Frontal cortex (tissue), 4 donors: ENCODE measurements at places on chromosomes 1 and 21.
A peak's percentile ranks its signal among the peaks of the same experiment; 100 is the strongest.

GRCh38 chr1:171252482-171252881 is 4.2 kb downstream of the FMO1 start:
- no peak for DNase-seq

DNA sequence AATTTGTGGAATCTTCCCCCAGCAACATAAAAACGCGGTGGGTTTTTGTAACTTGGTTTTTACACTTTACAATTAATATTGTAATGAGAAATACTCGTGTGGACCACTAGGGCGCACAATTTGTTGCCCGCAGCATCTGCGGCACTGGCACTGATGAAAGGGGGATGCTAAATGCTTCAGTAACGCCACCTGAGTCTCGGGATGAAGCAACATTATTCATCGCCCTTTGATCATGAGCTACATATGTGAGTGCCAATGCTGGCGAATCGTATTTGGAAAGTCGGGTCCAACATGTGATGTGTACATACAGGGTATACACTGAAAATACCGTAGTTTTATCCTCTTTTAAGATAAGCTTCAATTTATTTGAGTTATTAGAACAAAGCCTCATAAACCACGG is 34.2 kb upstream of the COX20 start:
- DNase-seq: peak; percentile 63

- DNase-seq: no peak
These were observed 390.0 kb downstream of the DISC1 start for GRCh38 chr1:232016616-232017015.

DNA sequence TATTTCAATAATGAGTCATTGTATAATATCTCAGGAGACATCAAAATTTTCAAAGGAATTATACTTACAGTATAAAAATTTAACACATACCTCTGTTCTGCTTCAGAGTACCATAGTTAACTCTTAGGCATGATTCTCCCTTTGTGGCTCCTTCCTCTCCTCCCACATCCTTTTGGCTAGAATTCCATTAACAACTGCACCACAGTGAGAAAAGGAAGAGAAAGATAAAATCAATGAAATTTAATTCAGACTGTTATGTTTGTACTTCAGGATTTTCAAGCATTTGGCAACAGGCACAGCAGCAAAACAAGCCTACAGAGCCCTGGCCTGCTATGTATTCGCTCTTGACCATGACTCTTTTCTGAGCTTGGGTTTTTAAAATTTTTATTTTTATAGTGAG is 57.2 kb upstream of the SGIP1 start:
- DNase-seq: no peak

GRCh38 chr1:205275133-205275532 is 46.4 kb downstream of the NUAK2 start:
- DNase-seq: no peak

- no peak for DNase-seq
These were observed 11.0 kb downstream of the BRINP2 start for GRCh38 chr1:177181631-177182291.

- no peak for DNase-seq
These were observed 2.2 kb upstream of the SSBP3 start for GRCh38 chr1:54408147-54409066.

GRCh38 chr1:222124602-222125001 is 382.7 kb upstream of the DUSP10 start:
- DNase-seq: no peak

DNA sequence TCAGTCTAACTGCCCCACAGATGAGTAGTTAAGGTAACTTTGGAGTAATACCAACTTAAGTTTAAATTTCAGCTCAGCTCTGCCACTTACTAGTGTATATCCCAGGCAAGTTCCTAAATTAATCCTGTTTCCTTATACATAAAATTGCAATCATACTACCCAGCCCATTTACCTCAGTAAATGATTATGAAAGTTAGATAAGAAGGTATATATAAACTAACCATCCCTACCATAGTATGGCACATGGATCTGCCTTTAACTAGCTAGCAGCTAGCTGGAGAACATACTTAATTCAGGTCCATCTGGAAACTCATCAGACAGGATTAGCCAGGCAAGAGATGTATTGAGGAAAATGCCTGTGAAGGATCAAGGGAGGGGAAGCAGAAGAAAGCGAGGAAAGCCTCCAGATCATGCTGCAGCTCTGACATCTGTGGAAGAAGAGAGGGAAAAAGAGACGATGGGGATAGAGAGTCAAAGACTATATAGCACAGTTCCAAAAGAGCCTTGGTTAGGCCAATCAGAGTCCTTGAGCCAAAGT is 8.0 kb upstream of the JAK1 start:
- DNase-seq: no peak

GRCh38 chr1:9316080-9316444 is 23.4 kb downstream of the SPSB1 start:
- DNase-seq: no peak

DNA sequence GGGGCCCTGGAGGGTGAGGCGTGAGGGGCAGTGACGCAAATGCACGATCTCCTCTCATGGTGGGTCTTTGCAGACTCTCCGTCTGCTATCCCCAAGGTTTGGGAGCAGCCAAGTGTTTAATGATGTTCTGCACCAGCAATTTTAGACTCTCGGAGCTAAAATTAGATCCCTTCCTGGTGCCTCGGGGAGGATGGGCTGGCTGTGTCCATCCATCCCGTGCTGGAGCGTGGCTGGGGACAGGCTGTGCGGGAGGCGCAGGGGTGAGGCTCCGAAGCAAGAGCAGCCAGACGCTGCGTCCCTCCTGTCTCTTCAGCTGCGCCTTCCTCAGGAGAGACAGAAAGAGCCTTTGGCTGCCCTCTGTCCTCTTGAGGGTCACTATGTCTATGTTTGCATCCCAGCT is 387.6 kb downstream of the CAMTA1 start:
- no peak for DNase-seq

- no peak for DNase-seq
These were observed 69.1 kb downstream of the RUSC1 start for GRCh38 chr1:155389826-155390225.

DNA sequence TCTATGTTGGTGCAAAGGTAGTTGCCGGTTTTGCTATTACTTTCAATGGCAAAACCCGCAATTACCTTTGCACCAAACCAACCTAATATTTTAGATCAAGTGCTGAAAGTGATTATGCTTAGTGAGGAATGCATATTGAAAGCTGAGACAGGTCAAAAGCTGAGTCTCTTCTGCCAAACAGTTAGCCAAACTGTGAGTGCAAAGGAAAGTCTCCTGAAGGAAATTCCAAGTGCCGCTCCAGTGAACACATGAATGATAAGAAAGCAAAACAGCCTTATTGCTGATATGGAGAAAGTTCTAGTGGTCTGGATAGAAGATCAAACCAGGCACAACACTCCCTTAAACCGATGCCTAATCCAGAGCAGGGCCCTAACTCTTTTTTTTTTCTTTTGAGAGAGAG is 83.1 kb upstream of the ERRFI1 start:
- no peak for DNase-seq

- no peak for DNase-seq
These were observed 318.7 kb upstream of the ST6GALNAC5 start for GRCh38 chr1:76548513-76549100.

- DNase-seq: peak; percentile 25
These were observed 42.1 kb downstream of the LRRC8B start for GRCh38 chr1:89566761-89567174.

DNA sequence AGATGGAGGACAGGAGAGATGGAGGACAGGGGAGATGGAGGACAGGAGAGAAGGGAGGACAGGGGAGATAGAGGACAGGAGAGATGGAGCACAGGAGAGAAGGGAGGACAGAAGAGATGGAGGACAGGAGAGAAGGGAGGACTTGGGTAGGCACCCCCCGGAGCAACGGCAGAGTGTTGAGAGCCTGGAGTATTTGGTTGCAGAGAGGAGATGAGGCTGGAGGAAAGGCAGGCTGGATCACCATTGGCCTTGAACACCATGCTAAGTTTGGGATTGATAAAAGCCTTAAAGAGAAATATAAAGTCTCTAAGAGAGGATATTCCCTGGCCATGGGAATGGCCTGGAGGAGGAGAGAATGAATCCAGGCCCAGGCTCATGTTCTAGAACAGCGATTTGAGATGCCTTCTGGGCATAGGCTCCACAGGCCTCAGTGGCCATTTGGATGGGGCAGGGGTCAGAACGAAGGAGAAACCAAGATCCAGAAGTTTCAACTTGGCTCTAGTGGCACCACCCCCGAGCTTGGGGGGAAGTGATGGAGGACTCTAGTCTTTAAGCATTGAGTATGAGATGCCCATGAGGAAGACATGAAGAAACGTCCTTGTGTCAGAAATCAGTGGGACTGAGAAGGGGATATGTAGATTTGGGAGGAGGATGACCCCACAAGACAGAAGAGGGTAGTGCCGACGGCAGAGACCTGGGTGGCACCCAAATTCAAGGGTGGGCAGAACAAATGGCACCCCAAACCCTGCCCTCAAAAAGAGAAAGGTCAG is 47.9 kb upstream of the EDN2 start:
- no peak for DNase-seq

DNA sequence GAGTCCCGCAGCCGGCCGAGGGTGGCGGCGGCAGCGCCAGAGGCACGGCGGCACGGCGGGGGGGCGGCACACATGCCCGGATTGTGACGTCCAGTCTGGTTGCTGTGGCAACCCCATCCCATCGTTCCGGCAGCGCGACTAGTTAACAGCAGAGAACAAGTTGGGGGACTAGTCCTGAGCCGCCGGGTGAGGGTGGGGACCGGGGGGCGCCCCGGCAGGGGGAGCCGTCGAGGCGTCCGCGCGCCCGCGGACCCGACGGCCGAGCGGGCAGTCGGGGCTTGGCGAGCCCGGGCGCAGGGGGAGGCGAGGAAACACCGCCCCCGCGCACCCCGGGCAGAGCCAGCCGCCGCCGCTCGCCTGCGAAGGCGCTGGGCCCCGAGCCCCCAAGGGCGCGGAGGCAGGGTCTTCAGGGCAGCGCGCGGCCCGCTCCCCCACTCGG is at the start of gene CHD5:
TSS of gene CHD5 (minus strand) at position 54 of the 439 bp plus-strand sequence. CDS start 298 bp downstream, outside the sequence.
- DNase-seq: peak; percentile 43

DNA sequence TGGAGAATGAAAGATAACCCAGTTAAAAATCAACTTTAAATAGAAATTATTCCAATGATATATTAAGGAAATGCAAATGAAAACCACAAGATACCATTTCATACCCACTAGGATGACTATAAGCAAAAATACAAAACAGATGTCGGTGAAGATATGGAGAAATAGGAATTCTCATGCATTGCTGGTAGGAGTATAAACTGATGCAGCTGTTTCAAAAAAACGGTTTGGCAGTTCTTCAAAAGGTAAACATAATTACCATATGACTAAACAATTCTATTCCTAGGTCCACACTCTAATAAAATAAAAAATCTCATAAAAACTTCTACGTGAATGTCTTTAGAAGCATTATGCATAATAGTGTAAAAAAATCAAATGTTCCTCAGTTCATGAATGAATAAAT is 763.3 kb upstream of the BRINP3 start:
- no peak for DNase-seq

DNA sequence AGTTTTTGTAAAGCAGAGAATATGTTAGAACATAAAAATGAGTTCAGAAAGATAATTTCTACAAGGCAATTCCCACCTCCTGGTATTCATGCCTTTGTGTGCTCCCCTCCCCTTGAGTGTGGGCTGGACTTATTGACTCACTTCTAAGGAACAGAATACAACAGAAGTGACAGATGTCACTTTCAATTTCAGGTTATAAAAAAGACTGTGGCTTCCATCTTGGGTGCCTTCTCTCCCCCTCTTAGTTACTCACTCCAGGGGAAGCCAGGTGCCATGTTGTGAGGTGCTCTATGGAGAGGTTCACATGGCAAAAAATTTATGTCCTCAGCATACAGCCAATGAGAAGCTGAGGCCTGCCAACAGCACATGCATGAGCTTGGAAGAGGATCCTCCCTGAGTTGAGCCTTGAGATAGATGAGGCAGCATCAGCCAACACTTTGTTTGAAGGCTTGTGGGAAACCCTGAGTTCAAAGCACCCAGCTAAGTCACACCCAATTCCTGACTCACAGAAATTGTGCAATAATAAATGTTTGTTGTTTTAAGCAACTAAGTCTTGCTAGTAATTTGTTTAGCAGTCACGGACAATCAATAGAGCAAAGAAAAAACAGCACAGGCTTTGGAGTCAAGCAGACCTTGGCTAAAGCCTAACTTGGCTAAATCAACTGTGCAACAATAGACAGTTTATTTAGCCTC is 73.5 kb upstream of the NGF start:
- no peak for DNase-seq

- DNase-seq: no peak
These were observed 258.4 kb upstream of the HOOK1 start for GRCh38 chr1:59556398-59556797.

DNA sequence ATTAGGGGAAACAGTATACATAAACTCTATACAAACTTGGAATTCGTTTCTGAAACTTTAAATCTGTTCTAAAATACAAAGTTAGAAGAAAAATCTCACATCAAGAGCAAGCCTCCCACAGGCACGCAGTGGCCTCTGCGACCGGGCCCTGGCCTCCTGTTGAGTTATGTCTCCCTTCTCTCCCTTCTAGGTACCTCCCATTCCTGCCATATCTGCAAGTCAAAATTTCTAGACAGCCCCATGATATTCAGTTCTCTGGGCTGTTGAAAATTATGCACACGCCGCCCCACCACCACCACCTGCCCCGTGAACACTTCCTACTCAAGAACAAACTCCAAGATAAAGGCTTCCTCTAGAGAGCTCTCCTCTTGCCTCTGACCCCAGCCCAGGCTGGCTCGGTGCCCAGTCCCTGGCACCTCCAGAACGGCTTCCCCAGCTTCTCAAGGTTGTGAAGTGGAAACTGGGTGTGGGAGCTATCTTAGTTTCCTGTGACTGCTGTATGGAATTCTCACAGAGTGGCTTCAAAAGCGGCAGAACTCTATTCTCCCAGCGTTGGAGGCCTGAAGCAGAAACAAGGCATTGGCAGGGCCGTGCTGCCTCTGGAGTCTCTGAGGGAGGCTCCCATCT is 37.7 kb upstream of the LRP8 start:
- no peak for DNase-seq

GRCh38 chr1:209342441-209343175 is 240.9 kb upstream of the CAMK1G start:
- DNase-seq: no peak

DNA sequence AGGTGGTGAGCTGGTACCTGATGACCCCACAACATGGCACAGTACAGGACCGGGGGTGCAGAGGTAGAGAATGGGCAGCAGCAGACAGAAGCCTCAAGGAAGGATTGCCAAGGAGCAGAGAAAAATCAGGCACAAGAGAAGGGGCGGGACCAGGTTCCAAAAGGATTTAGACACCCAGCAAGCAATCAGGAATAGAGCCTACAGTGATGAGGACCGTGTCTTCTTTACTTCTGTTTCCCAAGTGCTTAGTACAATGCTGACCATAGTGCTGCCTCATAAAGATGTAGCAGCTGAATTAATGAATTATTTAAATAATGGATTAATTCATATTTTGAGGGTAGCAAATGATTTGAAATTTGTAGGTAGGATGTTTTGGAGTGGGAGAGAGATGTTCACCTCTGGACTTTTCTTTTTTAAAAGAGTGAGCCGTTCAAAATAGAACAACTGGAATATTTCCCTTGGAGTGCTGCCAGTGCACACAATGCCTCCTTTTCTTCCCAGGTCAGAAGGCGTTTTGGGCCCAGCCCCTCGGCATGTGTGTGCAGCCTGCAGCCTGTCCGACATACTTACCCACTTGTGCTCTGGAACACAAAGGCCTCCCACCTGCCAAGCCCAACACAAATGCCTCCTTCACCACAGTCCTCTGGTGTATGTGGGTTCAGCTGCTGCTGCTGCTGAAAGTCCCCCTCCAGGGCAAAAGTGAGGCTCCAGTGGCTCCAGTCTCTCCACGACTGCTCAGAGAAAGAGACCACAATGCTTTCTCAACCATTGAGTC is 19.6 kb downstream of the KANK4 start:
- no peak for DNase-seq

- DNase-seq: no peak
These were observed 38.2 kb downstream of the CD46 start for GRCh38 chr1:207789792-207790787.
